ENCODE measurements at places on chromosomes 13 and 19.
A peak's percentile ranks its signal among the peaks of the same experiment; 100 is the strongest.

GRCh38 chr19:33864311-33864850 lies 67.7 kb downstream of the KCTD15 start:
- no peak overlapping the region for H3K4me3 ChIP-seq
- no peaks in the 10 kb centered on the region for H3K36me3 ChIP-seq
- no peaks in the 10 kb centered on the region for H3K4me1 ChIP-seq
- DNase-seq, result no peak
- H3K27ac ChIP-seq, result no peak overlapping the region

DNA sequence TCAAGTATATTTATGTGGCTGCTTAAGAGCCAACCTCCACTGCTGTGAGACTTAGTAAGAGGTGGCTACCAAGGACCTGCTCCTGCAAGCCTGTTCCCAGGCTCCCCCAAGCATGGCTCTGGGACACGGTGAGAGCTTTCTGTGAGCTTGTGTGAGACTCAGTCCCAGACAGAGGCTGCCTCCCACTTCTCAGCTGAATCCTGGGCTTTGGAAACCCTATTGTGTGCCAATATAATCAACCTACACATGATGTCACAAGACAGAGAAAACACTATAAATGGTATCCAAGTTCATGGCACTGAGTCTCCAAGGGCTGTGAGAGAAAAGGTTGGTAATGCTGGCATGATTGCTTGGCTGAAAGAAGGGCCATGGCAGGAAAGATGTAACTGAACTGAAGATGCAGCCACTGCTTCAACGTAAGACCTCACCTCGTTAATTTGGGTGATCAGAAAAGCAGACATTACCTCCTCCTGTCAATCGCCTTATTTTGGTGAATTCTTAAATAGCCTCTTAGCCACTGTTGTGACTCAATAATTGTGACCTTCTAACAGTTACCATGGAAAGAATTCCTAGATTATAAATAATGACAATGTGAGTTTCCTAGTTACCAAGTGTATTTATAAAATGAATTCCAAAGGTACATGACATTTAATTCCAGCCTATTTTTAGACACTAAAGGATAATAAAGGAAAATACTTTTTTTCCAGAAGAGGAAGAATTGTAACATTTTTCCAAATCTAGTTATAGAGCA lies 332.0 kb downstream of the IRS2 start:
- H3K4me3 ChIP-seq, result no peak overlapping the region
- no peak for DNase-seq
- H3K27me3 ChIP-seq, result no peaks in the 10 kb centered on the region
- no peaks in the 10 kb centered on the region for H3K36me3 ChIP-seq
- no peaks in the 10 kb centered on the region for H3K4me1 ChIP-seq

GRCh38 chr19:33701565-33701964 lies 79.8 kb downstream of the CHST8 start:
- no peaks in the 10 kb centered on the region for H3K36me3 ChIP-seq
- no peaks in the 10 kb centered on the region for H3K27me3 ChIP-seq
- no peaks in the 10 kb centered on the region for H3K4me1 ChIP-seq
- H3K4me3 ChIP-seq, result no peak overlapping the region

- H3K4me3 ChIP-seq, result peak overlapping the region; percentile 97
- H3K4me1 ChIP-seq, result peaks cover 65% of the 10 kb centered on the region
- peak; percentile 26 for DNase-seq
- peaks cover 49% of the 10 kb centered on the region for H3K36me3 ChIP-seq
- no peaks in the 10 kb centered on the region for H3K27me3 ChIP-seq
Measured at GRCh38 chr19:49930483-49931011, 1.2 kb upstream of the NUP62 start.

All from activated CD8-positive, alpha-beta T cell treated with anti-CD3 and anti-CD28 coated beads, Interleukin-2, amount 10 ng/mL, durations not matched to agents 7 days and 5 days (primary cell).